ENCODE measurements at places on chromosomes 2 and 18.

DNA sequence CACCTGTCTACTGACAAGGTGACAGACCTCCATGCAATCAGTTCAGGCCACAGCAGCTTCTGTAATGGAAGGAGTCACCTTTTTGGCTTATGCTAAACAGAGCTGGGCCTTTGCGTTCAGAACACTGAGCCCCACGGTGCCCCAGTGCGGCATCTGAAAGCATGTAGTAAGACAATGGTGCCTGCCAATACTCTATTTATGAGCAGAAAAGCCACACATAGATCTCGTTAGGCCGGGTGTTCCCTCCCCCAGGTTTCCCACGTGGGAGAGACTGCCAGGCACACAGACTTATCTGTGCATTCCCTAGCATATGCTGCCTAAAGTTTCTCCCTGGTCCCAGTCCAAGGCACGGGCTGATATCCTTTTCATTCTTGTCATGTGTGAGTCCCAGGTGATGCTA is 150.9 kb downstream of the ACTR3 start:
- DNase-seq = no peak

DNA sequence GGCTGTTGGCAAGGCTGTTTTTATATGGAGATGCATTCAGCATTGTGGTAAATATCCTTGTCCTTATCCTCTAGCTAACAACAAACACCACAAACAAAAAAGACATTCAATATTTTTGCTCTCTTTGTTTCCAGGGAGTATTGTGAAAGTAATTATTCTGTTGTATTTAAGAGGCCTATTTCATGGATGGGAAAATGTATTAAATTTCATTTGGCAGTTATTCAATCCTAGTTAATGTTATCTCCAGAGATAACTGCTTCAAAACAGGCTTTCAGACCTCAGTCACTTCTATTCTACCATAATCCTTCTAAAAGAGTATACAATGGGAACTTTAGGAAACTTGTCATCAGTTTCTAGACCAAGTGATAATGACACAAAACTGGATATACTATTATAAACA is 280.5 kb upstream of the CCDC68 start:
- DNase-seq = no peak

DNA sequence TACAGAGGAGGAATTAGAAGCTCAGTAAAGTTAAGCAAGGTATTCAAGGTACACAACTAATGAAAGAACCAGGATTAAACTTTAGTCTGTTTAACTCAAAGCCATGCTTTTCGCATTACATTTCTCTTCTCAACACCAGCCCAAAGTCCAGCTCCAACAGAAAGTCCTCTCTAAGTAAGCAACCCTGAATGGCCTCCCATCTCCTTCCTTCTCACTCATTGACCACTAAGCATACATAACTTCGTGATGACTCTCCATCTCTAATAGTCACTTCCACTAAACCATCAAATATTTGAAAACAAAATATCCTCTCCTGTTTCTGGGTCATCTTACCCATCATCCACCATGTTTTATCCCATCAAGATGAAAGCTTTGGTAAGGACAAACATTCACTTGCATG is 219.8 kb downstream of the RAD51AP2 start:
- no peak for DNase-seq

- no peak for DNase-seq
Observed at GRCh38 chr2:85550486-85550885, 10.8 kb downstream of the GGCX start.

DNA sequence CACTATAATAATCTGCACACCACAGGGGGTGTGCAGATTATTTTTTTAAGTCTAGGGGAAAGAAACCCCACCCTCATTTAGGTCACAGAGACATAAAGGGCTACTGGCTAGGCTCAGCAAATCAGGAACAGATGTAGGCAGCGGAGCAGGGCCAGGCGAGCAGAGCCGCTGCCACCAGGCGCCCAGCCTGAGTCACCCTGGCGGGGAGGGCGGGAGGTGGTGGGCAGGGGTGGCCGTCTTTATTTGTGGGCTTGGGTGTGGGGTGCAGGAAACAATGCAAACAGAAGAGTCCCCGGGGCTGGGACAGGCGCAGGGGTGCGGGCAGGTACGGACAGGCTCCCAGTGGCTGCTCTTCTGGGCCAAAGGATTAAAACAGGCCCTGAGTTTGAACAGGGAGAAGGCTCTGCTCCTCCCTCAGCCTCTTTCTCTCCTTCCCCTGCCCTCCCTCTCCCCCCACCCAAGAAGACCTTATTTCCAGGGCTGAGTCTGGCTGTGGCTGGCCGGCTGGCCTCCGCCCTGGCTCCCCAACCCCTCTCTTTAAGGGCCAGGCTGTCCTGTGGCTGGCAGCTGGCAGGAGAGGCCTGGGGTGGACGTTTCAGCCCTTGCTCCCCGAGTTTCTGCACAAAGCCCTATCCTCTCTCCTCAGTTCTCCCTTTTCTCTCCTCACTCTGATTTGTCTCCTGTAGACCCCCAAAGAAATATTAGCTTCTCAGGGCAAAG is 142.9 kb upstream of the SMAD2 start:
- DNase-seq = no peak

- DNase-seq = no peak
Observed at GRCh38 chr2:239197146-239197545, 203.7 kb downstream of the HDAC4 start.

- peak; percentile 68 for DNase-seq
Observed at GRCh38 chr18:57561728-57562423, 24.6 kb downstream of the FECH start.

GRCh38 chr2:189544318-189545042 is 36.1 kb downstream of the SLC40A1 start:
- no peak for DNase-seq

DNA sequence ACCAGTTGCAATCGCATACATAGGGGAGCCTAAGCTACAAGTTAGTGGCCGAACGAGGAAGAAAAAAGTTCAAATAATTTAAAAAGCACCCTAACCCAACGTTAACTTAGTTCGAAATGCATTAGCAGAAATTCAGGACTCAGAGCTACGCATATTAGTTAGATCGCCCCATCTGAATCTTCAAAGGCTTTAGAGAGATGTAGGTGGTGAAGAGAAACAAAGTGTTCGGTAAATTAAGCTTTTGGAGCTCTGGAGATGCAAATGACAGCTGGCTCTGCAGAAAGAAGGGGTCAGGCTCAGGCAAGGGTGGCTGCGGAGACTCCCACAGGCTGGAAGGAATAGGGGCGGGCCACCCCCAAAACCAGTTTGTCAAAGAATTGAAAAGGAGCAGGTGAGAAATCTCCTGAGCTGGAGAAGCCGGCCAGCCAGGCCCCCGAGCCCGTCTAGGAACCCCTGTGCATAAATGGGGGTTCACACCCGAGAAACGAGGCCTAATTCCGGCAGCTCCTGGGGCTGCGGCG is 621 bp downstream of the TXNL1 start:
- peak; percentile 24 for DNase-seq

DNA sequence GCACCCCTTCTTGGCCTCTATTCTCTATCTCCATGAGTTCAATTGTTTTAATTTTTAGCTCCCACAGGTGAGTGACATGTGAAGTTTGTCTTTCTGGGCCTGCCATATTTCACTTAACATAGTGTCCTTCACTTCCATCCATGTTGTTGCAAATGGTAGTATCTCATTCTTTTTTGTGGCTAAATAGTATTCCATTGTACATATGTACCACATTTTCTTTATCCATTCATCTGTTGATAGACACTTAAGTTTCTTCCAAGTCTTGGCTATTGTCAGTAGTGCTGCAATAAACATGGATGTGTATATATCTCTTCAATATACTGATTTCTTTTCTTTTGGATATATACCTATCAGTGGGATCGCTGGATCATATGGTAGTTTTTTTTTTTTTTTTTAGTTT is 9.0 kb downstream of the STRADB start:
- no peak for DNase-seq

DNA sequence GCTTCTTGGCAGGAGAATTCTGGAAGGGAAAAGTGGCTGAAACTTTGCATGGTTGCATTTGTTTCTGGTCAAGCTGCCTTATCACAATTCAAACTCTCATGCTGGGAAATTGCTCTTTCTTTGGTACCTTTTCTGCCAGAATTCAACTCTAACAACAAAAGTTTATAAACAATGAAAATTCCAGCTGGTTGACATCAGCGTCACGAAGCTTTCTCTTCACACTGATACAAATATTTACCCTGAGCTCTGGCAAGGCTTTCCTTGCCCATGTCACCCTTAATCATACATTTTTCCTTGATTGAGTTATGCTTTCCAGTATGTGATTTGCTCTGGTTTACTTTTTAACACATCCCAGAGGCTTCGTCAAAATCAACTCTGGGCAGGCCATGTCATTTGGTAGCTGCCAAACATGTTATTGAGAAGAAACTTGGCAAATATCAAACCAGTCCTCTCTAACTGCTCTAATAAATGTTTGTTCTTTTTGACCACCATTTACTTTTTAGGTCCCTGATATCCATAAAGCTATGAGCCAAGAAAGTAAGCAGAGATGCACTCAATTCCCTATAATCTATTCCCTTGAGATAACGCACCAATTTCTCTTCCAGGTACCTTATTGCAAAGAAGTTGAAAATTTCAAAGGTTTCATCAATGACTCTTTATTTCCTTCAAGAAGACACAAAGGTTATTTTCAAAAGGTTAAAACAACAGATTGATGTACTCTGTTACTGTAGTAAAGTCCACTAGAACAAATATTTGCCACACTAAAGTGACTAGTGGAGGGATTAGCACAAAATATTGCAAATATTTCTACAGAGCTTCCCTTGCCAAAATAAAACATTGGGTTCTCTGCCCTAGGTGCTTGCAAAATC is 1241.1 kb upstream of the ZEB2 start:
- DNase-seq = peak; percentile 82

- no peak for DNase-seq
Observed at GRCh38 chr2:231764760-231765159, 16.3 kb downstream of the PDE6D start.

DNA sequence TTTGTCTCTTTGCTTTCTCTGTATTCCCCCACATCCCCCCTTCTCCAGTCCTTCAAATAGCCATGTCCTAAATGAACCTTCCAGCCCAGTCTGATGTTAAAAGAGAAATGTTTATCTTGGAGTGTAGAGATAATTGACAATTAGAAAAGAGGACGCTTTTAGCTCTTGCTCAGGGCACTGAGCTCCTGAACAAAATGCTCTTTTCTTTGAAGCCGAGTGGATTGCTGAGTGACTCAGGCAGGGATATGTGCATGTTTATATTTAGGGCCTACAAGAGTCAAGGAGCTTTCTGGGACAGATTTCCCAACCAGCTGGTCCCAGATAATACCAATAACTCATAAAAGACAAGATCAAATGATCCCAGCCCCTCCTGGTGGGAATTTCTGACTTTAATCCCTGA is 88.0 kb upstream of the SETBP1 start:
- DNase-seq = peak; percentile 43

- DNase-seq = no peak
Observed at GRCh38 chr2:11022064-11022463, 110.3 kb downstream of the KCNF1 start.

GRCh38 chr2:170681311-170681710 is 33.8 kb upstream of the SP5 start:
- no peak for DNase-seq

DNA sequence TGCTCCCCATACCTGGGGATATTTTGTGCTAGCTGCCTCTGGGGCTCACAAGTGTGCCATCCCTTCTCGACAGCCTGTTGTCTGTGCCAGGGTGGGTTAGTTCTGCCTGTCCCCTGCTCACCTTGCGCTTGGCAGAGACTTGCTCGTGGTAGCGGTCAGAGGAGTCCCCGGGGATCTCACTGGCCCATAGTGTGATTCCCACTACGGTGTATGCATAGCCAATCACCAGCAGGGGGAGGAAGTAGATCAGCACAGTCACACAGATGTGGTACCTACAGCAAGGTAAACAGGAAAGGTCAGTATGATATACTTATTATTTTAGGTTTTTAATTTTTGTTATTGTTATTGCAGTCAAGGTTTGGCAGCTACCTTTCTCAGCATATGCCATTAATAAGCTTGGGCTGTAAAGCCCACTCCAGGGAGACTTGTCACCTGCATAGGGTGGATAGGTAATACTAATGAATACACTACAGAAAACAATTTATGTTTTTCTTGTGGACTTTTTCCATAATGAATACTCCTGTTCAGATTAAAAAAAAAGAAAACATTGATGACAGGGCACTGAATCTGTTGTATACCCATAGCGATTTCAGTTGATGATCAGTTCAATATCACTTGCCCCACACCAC is 95.2 kb downstream of the POLE4 start:
- peak; percentile 59 for DNase-seq

DNA sequence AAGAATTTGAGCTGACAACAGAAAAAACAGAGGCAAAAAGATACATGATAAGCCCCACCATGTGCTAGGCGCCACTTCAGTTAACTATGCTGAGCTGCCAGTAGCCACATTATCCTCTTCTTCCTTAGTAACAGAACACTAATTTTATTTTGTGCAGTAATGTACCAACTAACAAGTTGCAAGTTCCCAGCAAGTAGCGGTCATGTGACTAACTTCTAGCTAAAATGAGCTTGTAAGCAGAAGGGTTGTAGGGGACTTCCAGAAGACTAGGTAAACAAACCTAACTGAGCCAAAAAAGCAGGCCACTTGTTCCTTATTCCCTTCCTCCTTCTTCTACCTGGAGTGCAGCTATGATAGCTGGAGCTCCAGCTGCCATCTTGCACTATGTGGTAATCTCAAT is 75.5 kb downstream of the DTNB start:
- no peak for DNase-seq

DNA sequence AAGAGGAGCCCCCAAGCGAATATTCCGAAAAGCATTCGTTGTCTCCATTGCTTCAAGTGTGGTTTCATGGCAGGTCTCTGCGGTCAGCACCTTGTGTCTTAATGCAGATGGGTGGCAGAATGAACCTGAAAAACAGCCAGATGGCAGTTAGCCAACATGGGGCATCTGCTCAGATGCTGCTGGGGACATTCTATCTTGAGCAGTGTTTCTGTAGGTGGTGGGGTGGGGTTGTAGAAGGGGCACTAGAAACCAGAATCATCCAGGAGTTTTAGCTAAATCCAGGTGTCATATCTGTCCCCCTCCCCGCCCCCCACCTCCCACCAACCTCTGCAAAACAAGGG is 42.1 kb downstream of the ST6GAL2 start:
- no peak for DNase-seq

- no peak for DNase-seq
Observed at GRCh38 chr2:7988440-7988839, 693.4 kb upstream of the ID2 start.

- DNase-seq = peak; percentile 5
Observed at GRCh38 chr18:73879766-73880165, 267.9 kb downstream of the FBXO15 start.

- DNase-seq = no peak
Observed at GRCh38 chr2:69380072-69380917, 6.7 kb downstream of the GFPT1 start.

DNA sequence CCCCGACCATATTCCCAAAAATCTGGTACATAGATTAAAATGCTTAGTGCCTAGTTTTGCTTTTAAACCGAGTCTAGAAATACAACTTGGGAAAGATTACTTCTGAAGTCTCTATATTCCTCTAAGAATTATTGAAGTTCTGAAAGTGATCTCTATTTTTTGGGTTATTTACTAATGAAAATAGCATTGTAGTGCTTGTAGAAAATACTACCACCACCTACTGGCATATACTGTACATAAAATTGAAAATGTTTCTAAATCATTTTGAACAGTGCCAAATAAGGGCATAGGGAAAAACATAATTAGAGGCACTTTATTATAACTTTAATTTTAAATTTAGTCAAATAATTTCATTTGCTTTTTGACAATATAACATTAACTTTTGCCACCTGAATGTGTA is 1399.6 kb upstream of the ZEB2 start:
- peak; percentile 4 for DNase-seq

GRCh38 chr2:72951303-72952095 is 34.2 kb downstream of the EMX1 start:
- no peak for DNase-seq
